ENCODE measurements at places on chromosomes 12 and 14.

DNA sequence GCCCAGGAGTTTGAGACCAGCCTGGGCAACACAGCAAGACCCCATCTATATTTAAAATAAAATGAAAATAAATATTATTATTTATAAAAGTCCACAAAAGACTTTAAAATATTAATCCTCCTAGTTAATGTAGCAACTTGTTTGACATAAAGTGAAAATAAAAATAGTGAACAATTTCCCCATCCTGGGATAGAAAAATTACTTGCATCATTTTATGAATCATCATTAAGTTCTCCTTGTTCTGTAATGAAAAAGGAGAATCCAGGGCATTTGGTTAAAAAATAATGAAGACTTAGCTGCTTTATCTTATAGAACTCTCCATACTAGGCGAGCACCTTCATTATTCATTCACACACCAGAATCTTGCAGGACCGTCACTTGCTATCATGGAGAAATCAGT lies 66.1 kb downstream of the ELK3 start:
- no peak for DNase-seq

DNA sequence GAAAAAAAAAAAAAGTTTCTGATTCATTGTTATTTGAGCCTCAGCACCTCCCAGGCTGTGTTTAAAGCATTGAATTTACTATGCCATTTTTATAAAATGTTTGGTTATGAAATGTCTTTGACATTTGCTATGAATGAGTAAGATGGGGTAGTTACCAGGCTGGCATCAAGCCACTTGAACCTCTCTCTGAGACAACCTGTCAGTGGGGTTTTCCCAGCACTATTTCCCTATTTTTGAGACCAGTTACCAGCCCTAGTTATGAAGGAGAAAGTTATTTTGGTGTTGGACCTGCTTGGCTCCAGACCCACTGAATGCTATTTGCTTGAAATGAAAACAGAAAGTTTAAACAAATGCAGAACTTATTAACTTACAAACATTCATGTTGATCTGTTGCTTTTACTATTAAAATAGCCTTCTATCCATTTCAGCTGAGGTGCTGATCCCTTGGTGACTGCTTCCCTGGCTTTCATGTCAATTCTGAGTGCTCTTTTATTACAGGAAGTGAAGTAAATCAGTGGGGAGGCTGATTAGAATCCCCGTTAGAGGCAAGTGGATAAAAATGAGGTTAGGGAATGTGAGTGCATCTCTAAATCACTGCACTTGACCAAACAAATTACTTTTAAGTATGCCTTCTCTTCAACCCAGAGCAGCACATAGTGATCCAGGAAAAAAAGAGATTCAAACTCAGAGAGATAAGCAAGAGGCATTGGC lies 37.8 kb downstream of the LLPH start:
- no peak for DNase-seq

GRCh38 chr12:117024961-117025480 lies 74.2 kb downstream of the TESC start:
- no peak for DNase-seq

GRCh38 chr12:2336409-2336829 lies 283.6 kb downstream of the CACNA1C start:
- no peak for DNase-seq

DNA sequence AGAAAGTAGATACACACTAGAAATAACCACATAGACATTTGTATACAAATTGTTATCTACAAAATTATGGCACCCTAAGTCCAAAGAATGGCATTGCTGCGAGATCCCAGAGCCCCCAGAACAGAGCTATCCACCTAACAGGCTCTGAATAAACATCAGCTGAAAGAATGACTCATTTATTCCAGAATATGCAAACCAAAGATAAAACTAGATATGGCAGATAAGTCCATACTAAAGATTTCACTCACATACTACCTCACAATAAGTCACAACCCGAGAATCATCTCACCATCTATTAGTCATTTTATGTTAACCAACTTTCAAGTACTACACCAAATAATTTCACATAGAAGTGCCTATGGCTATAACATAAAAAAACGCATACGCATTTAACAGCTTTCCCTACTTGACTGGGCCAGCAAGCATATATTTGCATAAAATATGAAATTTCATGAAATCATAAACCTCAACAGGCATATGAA lies 5.6 kb downstream of the CNIH1 start:
- no peak for DNase-seq

GRCh38 chr12:74941670-74942069 lies 268.0 kb downstream of the KCNC2 start:
- DNase-seq: no peak

DNA sequence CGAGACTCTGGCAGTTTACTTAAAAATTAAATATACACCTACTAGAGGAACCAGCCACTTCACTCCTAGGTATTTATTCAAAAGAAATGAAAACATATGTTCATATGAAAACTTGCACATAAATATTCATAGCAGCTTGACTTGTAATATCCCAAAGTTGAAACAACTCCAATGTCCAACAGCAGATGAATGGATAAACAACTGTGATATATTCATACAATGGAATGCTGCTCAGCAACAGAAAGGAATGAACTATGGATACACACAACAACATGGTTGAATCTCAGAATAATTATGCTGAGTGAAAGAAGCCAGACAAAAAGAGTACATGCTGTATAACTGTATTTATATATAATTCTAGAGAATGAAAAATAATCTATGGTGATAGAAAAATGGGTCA lies 53.4 kb upstream of the DACT1 start:
- no peak for DNase-seq
